ENCODE measurements at places on chromosomes 11 and 22.
A peak's percentile ranks its signal among the peaks of the same experiment; 100 is the strongest.

DNA sequence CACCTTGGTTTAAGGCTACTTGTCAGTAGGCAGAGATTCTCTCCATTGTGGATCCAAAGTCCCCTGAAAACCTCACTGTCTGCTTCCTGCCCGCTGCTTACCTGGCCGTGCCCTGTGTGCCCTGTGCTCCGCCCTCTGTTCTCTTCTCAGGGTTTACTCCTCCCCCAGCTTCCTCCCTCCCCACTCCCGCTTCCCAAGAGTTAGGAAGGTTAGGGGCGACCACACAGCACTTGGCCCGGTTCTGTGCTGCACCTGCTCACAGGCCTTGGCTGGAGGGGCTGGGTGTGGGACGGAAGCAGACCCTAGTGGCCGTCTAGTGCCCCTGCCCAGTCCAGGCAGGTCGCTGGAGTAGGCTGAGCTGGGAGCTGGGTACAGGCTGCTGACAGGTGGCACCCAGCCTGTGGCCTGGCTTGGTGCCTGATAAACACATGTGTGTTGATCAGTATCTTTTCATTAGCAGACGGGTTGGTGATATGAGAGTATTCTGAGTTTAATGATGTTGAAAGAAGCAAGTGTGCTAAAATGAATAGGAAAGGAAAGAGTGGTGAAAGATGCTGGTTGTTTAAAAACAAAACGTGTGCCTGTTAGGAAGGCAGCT is 40.5 kb downstream of the GRAMD4 start:
- DNase-seq = peak; percentile 45

DNA sequence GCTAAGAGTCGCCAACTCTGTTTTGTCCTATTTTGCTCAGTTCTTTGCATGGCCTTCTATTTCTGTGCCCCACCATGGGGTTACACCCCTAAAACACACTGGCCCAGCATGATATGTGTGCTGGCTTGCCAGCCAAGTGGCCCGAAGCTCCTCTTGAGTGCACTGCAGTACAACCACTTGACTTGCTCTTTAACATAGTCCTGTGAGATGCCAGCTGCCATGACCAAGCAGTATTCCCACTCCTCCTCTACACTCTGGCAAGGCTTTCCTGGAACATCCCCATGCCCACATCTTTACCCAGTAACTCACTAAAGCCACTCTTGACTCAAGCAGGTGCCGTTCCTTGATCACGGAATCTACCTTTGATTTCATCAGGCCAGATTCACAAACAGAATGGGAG is 102.9 kb upstream of the GAL start:
- DNase-seq = peak; percentile 41

GRCh38 chr11:126416542-126417090 is 61.1 kb downstream of the ST3GAL4 start:
- peak; percentile 98 for DNase-seq

GRCh38 chr11:110472858-110473257 is 43.1 kb downstream of the FDX1 start:
- DNase-seq = no peak

- DNase-seq = peak; percentile 66
These were observed 10.2 kb downstream of the ARAP1 start for GRCh38 chr11:72741849-72742512.

GRCh38 chr11:73661035-73661628 is 14.8 kb downstream of the PLEKHB1 start:
- DNase-seq = peak; percentile 97

- no peak for DNase-seq
These were observed 89.7 kb downstream of the FAM76B start for GRCh38 chr11:95699631-95700470.

DNA sequence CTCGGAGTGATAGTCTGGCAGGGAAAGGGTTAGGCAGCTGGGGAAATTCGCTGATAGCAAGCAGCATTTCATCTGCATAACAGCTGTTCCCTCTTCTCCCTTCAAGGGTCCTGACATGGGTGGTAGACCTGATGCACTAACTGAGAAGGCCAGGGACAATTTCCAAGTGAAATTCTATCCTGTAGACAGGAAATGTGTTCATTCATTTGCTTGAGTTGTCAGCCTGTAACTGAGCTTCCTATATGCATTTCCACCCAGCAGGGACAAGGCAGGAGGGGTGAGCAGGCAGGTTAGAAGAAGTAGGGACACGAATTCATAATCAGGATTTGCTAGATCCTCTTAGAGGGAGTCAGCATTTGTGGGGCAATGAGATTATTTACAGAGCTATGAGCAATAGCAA is 154.3 kb upstream of the NCAM1 start:
- no peak for DNase-seq

DNA sequence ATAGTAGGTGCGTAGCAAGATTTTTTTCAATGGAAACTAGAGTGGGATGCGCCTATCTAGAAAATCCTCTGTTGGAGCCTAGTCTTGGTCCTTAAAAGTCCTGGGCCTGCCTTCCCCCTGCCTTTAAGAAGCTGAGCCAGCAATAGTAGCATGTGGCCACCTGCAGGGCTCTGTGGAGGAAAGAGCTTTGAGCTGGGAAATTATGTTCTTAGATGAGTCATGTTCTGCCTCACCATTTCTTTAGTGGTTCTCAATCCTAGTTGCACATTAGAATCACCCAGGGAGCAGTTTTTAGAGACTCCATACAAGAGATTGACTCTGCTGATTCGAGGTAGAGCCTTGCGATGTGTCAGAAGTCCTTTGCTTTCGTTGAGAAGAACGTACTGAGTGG is 133.5 kb downstream of the COMMD9 start:
- no peak for DNase-seq

DNA sequence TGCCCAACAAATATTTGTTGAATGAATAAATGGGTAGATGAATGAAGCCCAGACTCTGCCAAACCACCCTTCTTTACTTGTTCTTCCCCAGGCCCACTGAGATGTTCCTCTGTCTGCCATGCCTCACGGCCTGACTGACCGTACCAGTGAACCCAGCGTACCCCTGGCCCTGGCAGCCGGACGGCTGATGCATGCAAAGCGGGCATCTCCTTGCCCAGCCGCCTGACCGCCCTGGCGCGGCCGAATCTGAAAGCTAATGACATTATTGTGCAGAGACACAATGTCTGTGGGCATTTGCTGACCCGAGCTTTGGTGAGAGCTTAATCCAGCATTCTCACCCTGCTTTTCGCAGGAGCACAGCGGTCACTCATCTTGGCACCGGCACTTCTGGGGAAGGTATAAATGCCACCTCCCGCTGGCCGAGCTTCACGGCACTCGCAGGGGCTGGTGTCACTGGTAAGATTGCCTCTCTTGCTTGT is at the start of gene CRYBB2:
Gene CRYBB2, plus strand, starts transcription at position 429 of the 479 bp plus-strand sequence. CDS start 1,791 bp downstream, outside the sequence.
- no peak for DNase-seq

DNA sequence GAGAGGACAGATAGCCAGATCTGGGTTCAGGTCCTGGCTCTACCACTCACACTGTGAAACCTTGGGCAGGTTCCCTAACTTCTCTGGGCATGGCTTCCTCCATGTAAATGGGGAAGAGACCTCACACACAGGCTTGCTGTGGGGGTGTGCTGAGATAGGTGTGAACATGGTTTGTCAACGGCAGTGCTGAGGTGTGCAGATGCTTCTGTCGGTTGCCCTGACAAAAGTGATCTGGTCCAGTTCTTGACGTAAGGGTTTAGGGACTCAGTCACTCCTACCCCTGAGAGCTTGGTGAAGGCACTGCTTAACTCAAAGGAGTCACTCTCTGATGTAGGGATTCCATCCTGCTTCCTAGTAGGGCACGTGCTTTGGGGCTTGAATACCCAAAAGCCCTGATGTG is 2.0 kb downstream of the C1QTNF4 start:
- DNase-seq = no peak

All from right cardiac atrium (tissue), 5 donors.